ENCODE measurements at places on chromosomes 4 and X.

- DNase-seq: peak; percentile 66
Measured at GRCh38 chr4:76950052-76950955, 752 bp downstream of the SEPTIN11 start.

DNA sequence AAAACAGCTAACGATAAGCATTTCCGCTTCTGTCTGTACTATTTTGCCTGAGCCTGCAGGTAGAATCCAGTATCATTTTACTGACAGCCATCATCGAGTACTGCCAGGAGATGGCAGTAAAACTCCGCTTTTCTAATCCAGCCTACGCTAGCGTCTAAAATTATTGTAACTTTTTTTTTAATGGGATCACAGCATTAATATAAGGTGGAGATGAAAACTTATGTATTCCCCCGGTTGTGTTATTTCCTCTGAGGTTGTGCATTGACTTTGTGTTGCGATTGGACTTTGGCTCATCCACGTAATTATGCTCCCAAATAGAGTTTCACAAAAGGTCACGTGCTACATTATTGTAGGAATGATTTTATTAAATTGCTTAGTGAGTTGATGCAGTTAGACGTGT is 248.1 kb downstream of the C4orf33 start:
- peak; percentile 60 for DNase-seq

GRCh38 chr4:163048447-163048846 is 118.2 kb downstream of the NAF1 start:
- DNase-seq: peak; percentile 8

- no peak for DNase-seq
Measured at GRCh38 chr4:170666909-170667308, 577.2 kb upstream of the AADAT start.

GRCh38 chr4:26161030-26161824 is 159.6 kb upstream of the RBPJ start:
- DNase-seq: no peak

DNA sequence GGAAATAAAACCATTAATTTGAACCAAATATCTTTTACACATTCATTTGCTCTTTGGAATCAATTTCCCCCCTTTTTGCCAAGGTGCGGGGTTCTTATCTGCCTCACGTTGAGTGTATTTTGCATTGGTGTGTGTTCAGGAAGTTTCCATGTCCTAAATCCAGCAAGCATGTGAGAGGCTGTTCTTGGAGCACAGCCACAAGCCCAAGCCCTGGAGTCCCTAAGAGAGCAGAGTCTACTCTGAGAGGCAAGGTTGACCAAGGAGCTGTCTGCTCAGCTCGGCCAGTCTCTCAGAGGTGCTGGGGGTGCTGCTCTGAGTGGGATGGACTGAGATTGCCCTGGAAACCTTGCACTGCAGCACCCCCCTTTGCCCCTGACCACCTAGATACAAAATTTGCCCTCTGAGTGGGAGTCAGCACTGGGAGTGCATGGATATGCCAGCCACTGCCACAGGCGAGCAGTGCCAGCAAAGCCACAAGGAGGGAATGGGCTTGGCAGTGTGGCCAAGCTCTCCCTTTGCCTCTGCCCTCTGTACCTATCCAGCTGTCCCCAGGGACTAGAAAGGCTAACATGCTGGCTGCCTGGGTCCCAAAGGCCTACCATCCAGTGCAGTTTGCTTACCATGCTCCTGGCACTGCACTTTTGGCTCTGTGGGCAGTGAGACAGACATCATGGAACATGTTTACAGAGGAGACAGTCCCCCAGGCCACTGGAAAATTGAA is 20.5 kb upstream of the FAM193A start:
- no peak for DNase-seq

GRCh38 chr4:84952004-84952403 is 14.5 kb downstream of the WDFY3 start:
- DNase-seq: no peak

- no peak for DNase-seq
Measured at GRCh38 chr4:46889410-46889809, 19.6 kb downstream of the COX7B2 start.

- DNase-seq: peak; percentile 3
Measured at GRCh38 chr4:190020790-190021717, 6.0 kb downstream of the FRG2 start.

GRCh38 chr4:47213971-47214370 is 182.6 kb downstream of the GABRB1 start:
- DNase-seq: no peak

GRCh38 chr4:133146574-133147241 is 2.4 kb upstream of the PCDH10 start:
- peak; percentile 19 for DNase-seq

DNA sequence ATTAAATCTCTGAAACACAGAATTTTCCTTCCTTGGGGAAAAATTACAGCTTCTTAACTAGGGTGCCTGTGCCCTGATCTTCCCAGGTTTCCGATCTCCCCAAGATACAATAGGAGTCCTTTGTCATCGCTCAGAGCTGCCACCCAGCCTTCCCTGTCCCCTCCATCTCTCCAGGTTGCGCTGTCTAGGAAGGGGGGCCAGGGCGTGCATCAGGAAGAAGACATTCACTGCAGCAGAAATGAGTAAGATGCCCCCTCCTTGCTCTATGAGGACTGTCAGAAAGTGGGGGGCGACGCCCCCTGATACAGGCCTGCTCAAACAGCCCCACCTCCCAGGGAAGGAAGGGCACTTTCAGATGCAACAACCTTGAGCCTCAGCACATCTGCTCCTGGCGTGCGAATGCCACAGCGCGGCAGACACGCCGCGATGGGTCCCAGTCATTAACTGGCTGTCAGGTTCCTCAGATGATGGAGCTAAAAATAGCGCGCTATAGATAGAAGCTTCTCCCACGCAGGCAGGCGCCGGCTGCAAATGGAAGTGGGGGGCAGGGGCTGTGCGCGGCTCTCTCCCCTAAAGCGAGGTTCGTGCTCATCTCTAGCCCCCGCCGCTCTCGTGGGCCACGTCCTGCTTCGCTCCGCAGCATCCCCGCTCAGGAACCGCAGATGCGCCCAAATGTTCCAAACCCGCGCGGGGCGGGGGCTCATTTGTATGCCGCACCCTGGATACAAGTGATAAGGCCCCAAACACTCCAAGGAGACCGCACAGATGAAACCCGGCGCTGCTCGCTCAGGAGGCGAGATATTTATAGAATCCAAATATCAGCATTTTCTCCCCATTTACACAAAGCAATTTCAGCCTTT is 57.6 kb upstream of the LGI2 start:
- DNase-seq: peak; percentile 15

- DNase-seq: no peak
Measured at GRCh38 chr4:31530555-31530954, 810.4 kb downstream of the PCDH7 start.

DNA sequence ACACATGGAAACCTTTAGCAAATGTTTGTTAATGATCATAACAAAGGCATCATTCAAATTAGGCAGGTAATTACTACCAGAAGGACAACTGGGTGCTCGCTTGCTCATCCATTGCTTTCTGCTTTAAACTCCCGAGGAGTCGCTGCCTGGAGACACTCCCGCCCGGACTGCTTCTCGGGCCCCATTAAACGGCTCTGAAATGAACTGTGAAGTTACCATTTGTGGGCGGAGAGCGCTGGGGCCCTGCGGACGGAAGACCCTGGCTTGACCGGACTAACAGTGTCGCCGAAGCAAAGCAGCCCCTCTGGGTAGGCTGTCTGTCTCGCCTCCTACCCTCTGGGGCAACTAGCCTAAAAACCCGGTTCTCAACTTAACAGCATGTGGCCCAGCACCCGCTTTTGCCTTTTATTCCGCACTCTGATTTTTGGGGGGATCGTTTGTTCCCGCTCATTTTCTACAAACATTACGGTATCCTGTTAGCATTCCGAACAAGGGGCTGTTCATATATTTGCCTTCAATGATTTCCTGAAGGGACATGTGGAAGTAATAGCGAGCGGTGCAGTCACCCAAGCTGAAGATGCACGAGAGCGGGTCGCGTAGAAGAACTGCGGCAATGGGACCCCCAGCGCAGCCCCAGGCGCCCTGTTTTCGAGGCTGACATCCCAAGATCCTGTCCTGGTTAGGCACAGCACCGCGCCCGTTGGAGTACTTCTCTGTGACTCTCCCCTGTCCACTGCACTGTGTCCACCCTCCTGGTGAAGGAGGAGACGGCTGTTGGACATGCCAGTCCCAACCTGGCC is 1.6 kb upstream of the PDGFRA start:
- no peak for DNase-seq

DNA sequence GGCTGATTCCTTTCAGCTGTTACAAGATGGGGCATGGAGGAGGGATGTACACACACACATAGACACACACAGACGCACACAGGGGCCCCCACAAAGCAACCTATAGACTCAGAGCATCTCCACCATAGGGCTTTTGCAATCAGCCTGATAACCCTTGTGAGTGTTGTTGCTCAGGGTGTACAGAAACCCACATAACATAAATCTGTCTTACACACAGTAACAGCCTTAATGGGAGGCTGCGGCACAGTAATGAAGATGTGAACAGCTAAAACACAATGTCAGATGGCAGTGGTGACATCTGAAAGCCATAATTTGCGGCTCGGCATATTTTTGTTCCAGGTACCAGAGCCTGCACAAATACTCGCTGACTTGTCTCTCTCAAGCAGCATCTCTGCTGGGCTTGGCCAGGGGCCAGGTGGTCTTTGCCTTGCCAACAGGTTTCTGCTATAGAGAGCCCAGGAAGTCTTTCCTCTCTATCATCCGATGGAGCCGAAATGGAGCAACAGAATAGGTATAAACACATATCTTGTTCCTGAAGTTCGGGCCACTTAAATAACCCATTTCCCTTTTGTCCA is 357.2 kb upstream of the GATB start:
- no peak for DNase-seq

Data from inflammatory macrophage treated with lipopolysaccharide for 4 hours (primary cell).